ENCODE measurements at places on chromosomes 3 and 15. TPM values are rescaled to one million over a fixed set of nuclear protein-coding genes. Genes with fewer than 3 reads are reported as not detected.

GRCh38 chr15:80550908-80551260 is 144.2 kb upstream of the ABHD17C start:
- no peak for DNase-seq

DNA sequence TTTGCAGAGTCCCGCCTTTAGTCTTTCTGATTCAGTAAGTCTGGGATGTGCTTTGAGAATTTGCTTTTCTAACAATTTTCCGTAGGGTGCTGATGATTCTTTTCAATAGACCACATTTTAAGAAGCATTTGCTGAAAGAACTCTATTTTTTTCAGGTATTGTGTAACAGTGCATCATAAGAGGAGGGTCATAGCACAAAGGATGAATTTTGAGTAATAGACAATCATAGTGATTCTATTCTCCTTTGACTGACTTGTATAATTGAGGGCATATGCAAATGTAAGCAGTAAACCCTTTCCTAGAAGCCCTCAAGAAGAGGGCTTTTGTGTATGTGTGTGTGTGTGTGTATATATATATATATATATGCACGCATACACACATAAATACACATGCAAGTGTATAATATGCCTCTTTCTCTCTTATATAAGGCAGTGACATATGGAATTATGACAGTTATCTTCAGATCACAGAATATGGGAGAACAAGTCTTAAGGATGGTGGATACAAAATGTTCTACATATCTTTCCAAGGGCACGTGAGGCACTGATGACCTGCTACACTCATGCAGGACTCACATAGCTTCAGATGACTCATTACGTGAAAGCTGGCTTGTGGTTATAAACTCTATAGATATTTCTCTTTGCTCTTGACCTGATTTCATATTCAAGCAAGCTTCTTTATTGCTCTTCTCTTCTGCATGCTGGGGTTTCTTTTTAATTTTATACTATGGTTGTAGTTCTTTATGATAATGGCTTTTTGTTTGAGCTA is 6.5 kb upstream of the PLSCR1 start:
- DNase-seq, result no peak

DNA sequence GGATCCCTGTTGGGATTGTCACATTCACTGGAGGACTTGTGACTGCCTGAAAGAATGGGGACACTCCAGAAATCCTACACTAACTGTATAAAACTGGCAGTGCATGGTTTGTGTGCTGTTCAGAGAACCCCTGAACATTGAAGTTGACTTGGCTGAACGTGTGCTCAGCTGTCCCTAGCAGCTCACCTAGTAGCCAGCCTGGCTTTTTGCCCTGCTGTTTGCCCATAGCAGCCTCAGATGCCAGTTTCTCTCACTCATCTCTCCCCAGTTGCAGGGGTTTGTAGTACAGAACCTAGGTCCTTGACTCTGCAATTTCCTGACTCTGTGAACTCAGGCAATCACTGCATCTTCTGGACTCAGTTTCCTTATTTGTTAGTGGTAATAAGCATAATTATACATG is 63.0 kb downstream of the KCNAB1 start:
- no peak for DNase-seq

- DNase-seq, result no peak
Observed at GRCh38 chr3:86990012-86990733, 776 bp downstream of the VGLL3 start.

DNA sequence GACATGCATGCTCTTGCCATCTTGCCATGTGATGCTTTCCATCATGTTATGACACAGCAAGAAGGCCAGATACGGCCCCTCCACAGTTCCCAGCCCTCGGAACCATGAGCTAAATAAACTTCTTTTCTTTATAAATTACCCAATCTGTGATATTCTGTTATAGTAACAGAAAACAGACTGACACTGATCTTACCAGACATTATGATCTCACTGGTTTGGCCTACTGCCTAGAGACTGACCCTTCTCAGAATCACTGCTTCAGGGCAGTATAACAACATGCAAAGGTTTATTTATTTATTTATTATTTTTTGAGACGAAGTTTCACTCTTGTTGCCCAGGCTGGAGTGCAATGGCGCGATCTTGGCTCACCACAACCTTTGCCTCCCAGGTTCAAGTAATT is 14.0 kb downstream of the ZNF619 start:
- no peak for DNase-seq

GRCh38 chr3:144350125-144350524 is 378.5 kb downstream of the DIPK2A start:
- DNase-seq, result no peak

GRCh38 chr3:157335233-157336076 is 101.2 kb upstream of the PTX3 start:
- no peak for DNase-seq

Gene LHFPL4
- 0.16 TPM for total RNA-seq

Gene FAM240A
- total RNA-seq, result not detected

Gene EDEM1
- total RNA-seq, result 72.4 TPM

Measured in lower leg skin (tissue), 4 donors.